ENCODE measurements at places on chromosomes 2 and 18.

DNA sequence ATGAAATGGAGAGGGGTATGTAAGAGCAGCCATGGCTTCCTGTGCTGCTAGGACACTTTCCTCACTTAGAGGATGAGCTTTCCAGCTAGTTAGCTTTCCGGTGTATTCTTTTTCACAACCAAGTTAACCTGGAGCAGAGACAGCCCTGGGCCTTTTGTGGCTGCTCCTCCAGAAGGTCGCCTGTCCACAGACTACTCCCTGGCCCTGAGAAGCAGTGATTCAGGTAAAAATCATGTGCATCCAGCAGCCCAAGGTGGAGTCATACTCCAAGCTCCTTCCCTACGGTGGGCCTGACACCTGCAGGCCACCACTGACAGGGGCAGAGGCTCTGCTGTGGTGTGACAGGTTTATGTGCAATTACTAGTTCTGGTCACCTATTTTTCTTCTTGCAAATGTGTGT lies 187.2 kb downstream of the ANKRD30B start:
- no peak for DNase-seq

GRCh38 chr2:65366595-65367125 lies 65.7 kb downstream of the SPRED2 start:
- peak; percentile 86 for DNase-seq

DNA sequence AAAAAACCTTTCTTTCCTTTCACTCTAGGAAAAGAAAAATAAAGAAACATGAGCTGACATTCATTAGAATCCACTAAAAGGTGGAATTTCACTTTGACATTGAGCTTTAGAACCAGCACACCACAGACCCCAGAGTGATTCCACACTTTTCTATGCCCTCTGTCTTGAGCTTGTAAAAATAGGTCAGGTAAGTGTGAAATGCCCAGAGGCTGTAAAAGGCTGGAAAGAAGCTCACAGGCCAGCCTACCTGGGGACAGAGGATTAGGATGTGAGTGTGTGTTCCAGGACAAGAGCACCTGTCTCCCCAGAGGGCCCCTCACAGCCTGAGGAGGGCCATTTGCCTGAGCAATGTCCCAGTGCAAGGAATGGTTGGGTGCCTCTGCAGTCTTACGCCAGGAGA lies 56.3 kb upstream of the MYO3B start:
- DNase-seq, result no peak

GRCh38 chr18:41617647-41618046 lies 337.4 kb upstream of the PIK3C3 start:
- DNase-seq, result no peak

DNA sequence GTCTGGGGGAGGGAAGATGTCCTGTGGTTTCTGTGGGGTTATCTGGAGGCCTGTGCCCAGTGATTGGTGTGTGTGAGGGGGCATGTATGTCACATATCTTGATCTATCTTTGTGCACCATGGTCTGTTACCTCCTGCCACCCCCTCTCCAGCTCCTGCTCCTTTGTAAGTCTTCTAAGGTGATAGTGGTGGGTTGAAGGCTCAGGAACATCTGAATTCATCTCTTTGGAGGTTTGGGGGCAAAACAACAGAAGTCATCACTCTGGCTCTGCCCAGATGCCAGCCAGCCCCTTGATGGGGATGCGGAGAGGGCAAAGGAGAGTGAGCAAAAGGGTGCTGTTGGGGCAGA lies 2.7 kb upstream of the WNT6 start:
- DNase-seq, result no peak

DNA sequence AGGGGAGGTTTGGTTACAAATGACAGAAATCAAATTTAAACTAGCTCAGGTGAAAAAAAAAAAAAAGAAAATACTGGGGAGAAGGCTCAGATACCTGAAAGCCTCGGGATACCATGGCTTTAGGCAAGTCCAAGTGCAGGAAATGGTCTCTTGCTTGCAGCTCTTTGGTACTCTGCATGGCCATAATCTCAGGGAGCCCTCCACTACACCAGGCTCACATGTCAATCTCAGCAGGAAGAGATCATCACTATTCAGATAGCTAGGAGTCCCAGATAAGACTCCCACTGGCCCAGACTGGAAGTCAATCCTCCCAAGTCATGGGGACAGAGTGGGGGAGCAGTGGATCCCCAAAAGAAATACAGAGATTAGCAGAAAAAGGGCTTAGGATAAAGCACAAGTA lies 64.8 kb upstream of the RALBP1 start:
- no peak for DNase-seq

DNA sequence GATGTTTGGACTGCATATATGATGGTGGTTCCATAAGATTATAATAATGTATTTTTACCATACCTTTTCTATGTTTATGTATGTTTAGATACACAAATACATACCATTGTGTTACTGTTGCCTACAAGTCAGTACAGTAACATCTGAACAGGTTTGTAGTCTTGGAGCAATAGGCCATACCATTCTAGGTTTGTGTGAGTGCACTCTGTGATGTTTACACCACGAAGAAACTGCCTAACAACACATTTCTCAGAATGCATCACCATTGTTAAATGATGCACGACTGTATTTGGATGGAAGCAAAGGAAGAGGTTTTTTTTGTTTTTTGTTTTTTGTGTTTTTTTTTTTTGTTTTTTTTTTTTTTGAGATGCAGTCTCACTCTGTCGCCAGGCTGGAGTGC lies 9.5 kb downstream of the DUSP19 start:
- no peak for DNase-seq

DNA sequence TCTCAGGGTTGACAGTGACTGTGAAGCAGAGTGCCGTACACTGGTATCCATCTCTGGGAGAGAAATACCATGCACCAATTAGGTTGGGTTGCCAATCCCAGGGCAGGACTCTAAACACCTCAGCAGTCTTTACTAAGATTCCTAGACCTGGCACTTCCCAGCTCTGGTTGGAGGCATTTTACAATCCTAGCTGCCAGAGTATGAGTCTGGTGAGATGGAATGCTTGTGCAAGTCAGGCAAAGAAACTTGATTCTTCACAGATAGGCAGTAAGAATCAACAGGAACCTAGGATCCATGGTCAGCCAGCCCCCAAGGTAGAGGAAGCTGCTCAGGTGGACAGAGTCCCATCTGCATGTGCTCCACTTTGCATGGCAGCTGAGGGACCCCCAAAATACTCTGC lies 6.0 kb upstream of the UGT1A5 start:
- no peak for DNase-seq

- DNase-seq, result peak; percentile 29
Observed at GRCh38 chr18:47036298-47036874, 965 bp upstream of the ELOA2 start.

DNA sequence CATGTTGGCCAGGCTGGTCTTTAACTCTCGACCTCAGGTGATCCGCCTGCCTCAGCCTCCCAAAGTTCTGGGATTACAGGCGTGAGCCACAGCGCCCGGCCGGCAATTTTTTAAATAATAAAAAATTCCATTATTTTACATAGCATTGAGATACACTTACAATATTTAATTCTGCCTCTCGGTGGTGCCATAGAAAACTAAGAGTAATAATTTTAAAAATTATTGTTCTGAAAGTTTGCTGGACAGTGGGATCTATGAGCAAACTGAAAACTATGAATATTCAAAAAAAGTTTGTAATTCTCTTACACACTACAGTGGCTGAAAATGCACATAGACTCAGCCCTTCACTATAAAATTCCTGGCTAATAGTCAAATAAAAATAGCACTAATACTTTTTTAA lies 90.9 kb upstream of the STON1 start:
- DNase-seq, result no peak

DNA sequence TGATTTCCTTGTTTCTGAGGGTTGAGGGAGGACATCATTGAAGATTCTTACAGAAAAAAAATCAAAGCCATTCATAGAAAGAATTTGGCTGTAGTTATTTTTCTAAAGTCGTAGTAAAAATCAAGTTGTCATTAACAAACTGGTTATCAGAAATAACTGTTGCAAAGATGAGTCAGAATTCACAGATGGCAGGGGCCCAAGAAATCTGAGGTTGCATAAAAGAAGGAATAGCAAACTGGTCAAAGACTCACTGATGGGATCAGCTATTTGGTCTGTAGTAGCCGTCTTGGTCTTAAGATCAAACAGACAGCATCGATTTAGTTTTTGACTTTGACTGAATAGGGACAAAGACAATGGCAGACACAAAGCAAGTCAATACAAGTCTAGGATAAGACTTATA lies 334.3 kb downstream of the FIGN start:
- no peak for DNase-seq

DNA sequence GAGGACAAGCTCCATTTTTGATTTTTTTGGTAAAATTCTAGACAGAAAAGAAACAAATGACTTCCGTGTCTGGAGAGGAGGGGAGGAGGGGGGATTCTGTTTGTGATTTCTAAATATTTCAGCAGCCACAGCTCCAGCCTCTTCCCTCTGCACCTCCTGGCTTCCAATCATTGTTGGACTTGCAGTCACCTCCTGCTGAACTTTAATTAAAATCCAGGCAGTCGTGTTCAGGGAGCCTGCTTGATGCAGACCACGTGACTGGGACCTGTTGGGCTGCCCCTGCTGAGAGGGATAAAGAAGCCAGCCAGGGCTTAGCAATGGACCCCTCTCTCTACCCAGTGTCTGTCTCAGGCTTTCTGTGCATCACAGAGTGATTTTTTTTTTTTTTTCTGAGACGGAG lies 115.1 kb downstream of the SH3BP4 start:
- DNase-seq, result no peak

- DNase-seq, result no peak
Observed at GRCh38 chr2:149087751-149088150, 49.3 kb downstream of the LYPD6B start.

DNA sequence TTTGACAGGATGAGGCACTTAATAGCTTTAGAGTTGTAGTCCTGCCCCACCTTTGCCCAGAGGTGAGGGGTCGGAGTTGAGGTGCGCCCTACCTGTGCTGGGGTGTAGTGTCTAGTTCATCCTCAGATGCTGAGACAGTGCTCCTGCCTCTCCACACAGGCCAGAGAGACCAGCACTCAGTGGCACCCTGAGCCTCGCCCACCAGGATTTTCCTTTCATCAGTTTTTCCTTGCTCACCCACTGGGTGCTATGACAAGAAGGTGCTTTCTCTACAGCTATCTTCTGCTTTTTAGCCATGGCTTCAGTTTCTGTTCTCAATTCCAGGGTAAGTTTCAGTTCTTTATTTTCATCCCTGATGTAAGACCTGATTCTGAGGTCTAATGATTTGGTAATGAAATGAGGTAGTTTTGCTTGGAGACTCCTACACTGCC lies 16.8 kb upstream of the TMEM131 start:
- no peak for DNase-seq

- peak; percentile 55 for DNase-seq
Observed at GRCh38 chr2:110126086-110126773, 10.6 kb upstream of the MALL start.

GRCh38 chr2:160387558-160388262 lies 105.9 kb downstream of the RBMS1 start:
- DNase-seq, result no peak

GRCh38 chr2:106843001-106843909 lies 42.7 kb downstream of the ST6GAL2 start:
- DNase-seq, result no peak

DNA sequence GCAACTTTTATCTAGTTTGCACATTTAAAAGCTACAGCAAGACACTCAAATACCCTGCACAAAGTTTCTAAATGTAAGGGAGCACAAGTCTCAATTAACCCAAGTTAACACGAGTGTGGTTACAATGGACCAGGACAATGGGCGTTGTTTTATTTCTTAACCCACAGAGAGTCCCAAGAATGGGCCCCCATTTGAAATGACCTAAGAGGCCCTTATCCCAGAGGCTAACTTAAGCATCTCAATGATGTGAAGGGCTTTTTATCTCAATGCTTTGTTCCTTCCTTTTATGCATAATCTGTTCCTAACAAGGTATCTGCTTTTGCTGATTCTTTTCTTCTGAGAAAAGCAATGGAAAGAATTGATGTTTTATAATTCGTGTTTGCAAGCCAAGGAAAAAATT lies 151.5 kb upstream of the SALL3 start:
- DNase-seq, result no peak

DNA sequence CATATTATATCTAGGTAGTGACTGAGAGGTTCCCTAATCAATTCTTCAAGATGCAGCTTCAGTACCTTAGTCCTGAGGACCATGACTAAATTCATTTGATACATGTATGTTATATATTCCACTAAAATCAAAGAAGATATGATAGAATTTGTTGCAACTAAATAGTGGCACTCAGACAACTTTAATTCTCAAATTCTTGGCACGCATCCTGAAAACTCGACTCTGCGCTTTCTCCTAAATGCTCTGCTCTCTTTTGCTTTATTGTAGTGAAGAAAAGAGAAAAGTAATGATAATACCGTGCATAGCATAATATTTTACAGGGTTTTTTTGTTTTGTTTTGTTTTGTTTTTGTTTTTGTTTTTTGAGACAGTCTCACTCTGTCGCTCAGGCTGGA lies 475.3 kb downstream of the ARHGAP15 start:
- DNase-seq, result no peak

GRCh38 chr2:122643725-122644329 lies 888.4 kb downstream of the TSN start:
- DNase-seq, result peak; percentile 91

DNA sequence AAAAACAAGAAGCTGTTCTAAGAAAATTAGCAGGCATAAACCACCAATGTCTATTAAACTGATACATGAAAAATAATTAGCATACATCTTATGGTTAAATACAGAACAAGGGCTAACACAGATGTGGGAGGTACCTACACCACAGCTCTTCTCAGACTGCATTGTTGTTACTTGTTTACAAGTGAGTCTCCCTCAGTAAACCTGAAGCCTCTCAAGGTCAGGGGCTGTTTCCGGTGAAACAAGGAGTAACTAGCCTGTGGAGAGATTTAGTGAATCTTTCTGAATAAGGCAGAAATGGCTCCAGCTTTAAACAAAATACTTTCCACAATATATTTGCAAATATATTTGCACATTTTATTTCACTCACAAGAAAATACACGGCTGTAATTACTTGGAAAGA lies 244.0 kb downstream of the FIGN start:
- no peak for DNase-seq

DNA sequence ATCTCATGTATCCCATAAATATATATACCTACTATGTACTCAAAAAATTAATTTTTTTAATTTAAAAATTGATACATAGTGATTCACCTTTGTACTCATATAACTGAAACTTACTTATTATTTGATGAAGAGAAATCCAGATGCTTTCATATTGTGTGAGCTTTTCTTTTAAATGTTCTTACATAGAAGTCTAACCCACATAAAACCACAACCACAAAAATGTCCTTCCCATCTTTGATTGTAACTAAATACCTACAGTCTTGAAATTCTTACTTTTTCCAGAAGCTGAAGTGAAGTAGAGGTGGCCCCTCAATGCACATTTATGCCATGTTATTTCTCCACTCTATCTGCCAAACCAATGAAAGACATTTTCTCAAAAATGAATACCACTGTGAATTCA lies 117.9 kb upstream of the COL5A2 start:
- no peak for DNase-seq

Measured in NCI-H510A treated with DMSO at 0.1 percent for 48 hours (cell line).